NCI-H446 (cell line): ENCODE measurements at places on chromosomes 12 and 14.

DNA sequence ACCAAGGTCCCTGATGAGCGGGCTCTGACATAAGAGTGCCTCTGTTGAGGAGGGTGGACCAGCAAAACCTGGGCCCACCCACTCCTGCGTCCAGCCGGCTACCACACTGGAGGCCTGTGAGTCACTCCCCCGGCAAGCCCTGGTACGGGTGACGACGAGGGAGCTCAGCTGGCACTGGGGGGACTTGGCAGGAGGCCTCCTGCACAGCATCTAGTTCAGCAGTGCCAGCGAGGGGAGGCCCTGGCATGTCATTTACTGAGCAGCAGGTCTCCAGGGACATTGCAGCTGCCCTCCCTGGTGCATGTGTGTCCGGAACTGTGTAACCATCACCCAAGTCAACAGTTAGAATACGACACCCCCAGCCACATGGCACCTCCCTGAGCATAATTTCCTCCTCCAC lies 24.4 kb downstream of the CD9 start:
- DNase-seq: peak; percentile 44

- DNase-seq: peak; percentile 65
Measured at GRCh38 chr12:105672121-105672975, 341.9 kb downstream of the C12orf75 start.

- no peak for DNase-seq
Measured at GRCh38 chr12:13571035-13571434, 374.5 kb downstream of the EMP1 start.

GRCh38 chr12:16324772-16325171 lies 22.7 kb upstream of the MGST1 start:
- no peak for DNase-seq

GRCh38 chr14:22981876-22982476 lies 375 bp downstream of the AJUBA start:
- no peak for DNase-seq

DNA sequence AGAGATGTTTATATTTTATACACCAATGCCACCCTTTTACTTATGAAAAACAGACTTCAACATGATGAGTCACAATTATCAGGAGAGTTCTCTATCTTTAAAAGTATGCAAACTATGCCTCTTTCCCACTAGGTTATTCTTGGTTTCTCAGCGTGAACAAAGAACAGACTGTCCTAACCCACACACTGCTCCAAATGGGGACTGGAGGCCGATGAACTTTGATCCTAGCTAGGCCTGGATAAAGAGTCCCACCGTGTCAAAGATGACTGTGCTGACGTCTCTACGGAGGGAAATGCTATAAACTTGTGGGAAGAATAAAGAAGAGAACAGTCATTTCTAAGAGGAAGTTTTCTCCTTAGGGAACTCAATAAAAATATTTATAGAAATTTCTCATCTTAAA lies 160.1 kb downstream of the EPS8 start:
- no peak for DNase-seq

DNA sequence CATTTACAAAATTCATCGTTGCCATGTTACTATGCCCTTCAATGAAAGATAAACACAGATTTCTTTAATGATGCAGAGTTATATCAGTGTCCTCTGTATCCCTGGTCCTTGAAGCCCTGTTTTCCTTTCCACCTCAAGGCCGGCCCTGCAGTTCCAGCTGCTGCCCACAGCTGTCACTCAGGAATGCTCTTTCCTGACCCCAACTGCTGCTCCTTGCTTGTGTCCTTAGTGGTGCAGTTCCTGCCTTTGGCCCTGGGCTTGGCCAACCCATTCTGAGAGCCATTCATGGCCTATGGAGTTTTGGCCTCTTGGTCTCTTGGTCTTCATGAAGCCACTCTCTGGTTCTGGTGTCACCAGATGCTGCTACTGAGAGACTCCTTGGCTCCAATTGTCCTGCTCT lies 93.1 kb downstream of the GAS2L3 start:
- DNase-seq: no peak

GRCh38 chr14:39099748-39100147 lies 3.3 kb downstream of the SEC23A start:
- DNase-seq: no peak

GRCh38 chr12:14514154-14514842 lies 53.4 kb downstream of the PLBD1 start:
- peak; percentile 54 for DNase-seq

GRCh38 chr14:104399432-104400155 lies 180.0 kb upstream of the C14orf180 start:
- no peak for DNase-seq

DNA sequence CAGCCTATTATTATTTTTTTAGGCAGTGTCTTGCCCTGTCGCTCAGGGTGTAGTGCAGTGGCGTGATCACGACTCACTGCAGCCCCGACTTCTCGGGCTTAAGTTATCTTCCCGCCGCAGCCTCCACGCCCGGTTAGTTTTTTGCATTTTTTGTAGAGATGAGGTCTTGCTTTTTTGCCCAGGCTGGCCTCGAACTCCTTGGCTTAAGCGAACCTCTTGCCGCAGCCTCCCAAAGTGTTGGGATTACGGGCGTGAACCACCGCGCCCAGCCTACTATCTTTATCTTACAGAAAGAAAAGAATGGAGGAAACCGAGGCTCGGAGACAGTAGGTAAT lies 507 bp upstream of the PTPN11 start:
- DNase-seq: no peak

DNA sequence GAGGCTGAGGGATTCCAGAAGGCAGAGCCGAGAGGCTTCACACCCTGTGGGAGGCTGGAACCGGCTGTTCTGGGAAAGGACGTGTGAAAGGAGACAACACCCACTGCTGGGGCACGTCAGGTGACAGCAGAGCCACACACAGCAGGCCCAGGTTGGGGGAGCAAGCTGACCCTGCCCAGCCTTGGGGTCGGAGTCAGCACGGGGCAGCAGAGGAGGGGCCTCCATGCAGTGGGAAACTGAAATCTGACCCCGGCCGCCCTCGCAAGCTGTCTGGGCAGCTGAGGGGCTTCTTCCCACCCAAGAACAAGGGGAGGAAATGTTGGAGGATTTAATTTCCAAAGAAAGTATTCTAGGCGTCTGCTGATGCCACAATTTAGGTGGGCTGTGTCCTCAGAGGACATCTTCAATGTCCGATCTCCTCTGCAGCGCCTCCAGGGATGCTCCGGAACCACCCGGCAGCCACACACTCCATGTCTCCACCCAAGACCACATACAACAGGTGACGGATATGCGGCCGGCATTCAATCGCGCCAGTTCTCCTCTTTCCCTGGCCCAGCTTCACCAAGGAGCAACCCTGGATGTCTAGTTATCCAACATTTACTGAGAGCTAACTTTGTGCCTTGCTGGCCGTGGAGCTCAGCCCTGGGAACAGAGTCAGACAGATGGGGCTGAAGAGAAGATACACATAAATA lies 30.7 kb downstream of the SNRNP35 start:
- no peak for DNase-seq

DNA sequence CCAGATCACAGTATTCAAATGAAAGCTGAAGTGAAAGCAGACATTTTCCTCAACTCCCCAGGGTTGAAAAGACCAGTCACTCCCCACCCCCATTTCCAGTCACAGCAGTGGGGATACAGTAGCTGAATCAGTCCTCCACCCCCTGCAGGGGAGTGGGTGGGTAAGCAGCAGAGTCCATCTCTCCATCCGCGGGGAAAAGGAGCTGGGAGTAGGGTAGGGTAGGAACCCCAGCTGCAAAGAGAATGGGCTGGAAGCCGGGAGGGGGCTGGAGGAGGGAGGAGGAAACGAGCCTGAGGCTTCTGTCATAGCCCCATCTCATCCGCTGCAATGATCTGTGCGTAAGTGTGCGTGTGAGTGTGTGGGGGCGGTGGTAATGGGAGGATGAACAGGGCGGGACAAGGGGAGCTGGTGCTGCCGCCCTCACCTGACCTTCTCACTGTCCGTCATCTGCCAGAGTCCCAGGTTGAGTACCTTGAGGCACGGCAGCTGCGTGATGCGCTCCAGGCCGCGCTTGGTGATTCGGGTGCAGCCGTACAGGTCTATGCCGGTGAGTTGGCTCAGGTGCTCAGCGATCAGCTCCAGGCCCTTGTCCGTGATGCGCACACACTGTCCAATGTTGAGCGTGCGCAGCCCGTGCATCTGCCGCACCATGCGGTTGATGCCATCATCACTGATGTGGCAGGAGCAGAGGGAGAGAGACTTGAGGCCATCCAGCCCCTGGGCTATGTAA lies 1.8 kb downstream of the FBXL14 start:
- DNase-seq: peak; percentile 50

DNA sequence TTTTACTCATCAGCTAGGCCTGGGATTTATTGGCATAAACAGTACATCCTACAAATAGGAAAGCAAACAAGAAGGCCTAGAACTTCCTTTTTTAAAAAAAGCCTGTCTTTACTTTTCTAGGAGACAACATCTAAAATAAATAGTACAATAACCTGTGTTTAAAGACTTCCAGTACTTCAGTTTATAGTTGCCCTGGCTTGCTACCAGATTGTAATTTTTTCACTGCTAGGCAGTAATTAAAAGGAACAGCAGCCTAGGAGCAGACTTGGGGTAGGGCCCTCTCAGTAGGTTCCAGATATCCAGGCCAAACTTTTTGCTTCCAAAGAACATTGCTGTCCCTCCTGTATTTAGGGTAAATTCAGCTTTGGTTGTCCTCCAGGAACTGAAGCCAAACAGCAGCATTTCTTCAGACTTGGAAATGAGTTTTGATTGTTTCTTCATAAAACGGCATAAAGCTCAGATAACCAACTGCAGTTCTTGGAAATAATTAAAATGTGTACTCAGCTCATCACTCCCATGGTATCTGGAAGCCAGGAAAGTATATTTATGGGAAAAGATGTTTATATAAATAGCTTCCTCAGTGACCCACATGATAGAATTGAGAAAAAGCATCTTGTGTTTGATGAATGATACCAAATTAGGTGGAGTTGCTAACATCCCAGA lies 61.7 kb downstream of the PPP1R36 start:
- DNase-seq: no peak

DNA sequence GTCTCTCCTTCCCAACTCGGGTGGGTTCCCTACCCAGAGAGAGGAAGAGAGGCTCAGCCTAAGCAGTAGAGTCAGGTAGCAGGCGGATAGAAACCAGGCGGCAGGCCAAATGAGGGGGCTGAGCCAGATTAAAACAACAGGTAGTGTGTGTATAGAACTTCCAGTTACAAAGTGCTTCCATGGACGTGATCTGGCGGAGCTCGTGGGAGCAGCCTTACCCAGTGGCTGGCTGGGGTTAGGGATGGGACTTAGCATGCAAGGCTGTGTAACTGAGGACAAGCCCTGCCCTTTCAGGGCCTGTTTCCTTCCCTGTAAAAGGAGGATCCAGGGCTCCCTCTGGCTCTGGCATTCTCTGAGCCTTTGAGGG lies 8.3 kb downstream of the KRT80 start:
- DNase-seq: no peak

DNA sequence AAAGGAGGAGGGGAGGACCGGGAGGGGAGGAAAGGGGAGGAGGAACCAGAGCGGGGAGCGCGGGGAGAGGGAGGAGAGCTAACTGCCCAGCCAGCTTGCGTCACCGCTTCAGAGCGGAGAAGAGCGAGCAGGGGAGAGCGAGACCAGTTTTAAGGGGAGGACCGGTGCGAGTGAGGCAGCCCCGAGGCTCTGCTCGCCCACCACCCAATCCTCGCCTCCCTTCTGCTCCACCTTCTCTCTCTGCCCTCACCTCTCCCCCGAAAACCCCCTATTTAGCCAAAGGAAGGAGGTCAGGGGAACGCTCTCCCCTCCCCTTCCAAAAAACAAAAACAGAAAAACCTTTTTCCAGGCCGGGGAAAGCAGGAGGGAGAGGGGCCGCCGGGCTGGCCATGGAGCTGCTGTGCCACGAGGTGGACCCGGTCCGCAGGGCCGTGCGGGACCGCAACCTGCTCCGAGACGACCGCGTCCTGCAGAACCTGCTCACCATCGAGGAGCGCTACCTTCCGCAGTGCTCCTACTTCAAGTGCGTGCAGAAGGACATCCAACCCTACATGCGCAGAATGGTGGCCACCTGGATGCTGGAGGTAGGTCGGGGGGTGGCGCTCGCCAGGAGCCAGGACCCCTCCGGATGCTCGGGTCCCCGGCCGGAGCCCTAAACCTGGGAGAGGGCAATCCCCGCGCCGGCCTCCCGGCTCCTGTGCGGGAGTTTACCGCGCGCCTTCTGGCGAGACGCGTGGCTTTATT lies at the start of gene CCND2:
CCND2 (plus strand) TSS at position 111 of the 744 bp plus-strand sequence; CDS start at position 390, 279 bp downstream.
- peak; percentile 68 for DNase-seq

GRCh38 chr14:25026476-25027137 lies 23.3 kb downstream of the STXBP6 start:
- no peak for DNase-seq

GRCh38 chr12:118190266-118190665 lies 54.3 kb downstream of the PEBP1 start:
- DNase-seq: no peak
